ENCODE measurements at places on chromosomes 12 and 14. TPM values are rescaled to one million over a fixed set of nuclear protein-coding genes. Genes with fewer than 3 reads are reported as not detected.

- DNase-seq = no peak
Measured at GRCh38 chr12:13156277-13156676, 40.2 kb upstream of the EMP1 start.

GRCh38 chr12:19978193-19978592 lies 390.1 kb upstream of the PDE3A start:
- peak; percentile 88 for DNase-seq

- DNase-seq = peak; percentile 1
Measured at GRCh38 chr12:78645956-78646355, 218.6 kb upstream of the SYT1 start.

NKX2-1 gene
- not detected for total RNA-seq

GRCh38 chr14:55133416-55133815 lies 4.4 kb downstream of the LGALS3 start:
- DNase-seq = peak; percentile 66

GRCh38 chr14:63652406-63652805 lies 10.7 kb upstream of the WDR89 start:
- no peak for DNase-seq

RPGRIP1 gene
- total RNA-seq = not detected

SIX6 gene
- total RNA-seq = not detected

CACNA1C gene
- total RNA-seq = 3.6 TPM

DNA sequence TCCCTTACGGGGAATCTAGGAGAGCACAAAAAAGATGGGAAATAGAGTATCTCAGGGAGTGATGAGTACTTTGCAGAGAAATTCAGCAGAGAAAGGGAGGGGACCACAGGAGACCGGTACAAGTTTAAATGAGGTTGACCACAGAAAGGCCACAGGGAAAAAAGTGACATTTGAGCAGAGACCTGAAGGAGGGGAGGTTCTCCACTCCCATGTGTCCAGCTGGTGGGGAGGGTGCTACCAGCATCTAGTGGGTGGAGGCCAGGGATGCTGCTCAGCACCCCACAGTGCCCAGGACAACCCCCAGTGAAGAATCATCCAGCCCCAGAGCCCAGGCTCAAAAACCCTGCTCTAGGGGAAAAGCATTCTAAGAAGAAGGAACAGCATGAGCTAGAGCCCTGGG lies 34.6 kb downstream of the TESC start:
- no peak for DNase-seq

- peak; percentile 97 for DNase-seq
Measured at GRCh38 chr12:6092784-6093722, 31.4 kb downstream of the VWF start.

CFAP251 gene
- 1.1 TPM for total RNA-seq

PLEK2 gene
- total RNA-seq = not detected

DNA sequence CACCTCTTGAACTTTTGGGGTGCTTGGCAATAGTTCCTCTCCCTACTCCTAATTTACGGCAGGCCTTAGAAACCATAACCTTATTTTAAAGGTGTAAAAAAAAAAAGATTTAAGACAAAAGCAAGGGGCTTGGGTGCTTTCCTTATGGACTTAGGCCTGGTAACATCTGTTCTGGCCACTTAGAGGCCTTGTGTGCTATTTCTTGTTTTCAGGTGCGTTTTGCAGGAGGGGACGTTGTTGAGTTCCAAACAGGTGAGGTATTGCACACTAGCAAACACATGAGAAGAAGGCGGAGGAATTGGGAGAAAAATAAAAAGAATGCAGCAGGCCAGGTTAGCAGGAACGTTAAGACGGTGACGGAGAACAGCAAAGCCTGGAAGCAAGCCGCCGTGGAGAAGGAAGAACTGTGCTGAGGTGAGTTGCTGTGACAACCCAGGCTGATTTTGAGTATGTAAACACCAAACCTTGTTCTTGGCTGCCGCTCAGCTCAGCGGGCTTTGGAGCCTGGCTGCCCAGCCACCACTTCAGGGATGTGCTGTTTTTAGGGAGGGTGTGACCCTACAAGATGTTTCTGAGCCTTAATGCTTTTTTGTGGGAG lies 17.3 kb downstream of the EMG1 start:
- DNase-seq = no peak

DNA sequence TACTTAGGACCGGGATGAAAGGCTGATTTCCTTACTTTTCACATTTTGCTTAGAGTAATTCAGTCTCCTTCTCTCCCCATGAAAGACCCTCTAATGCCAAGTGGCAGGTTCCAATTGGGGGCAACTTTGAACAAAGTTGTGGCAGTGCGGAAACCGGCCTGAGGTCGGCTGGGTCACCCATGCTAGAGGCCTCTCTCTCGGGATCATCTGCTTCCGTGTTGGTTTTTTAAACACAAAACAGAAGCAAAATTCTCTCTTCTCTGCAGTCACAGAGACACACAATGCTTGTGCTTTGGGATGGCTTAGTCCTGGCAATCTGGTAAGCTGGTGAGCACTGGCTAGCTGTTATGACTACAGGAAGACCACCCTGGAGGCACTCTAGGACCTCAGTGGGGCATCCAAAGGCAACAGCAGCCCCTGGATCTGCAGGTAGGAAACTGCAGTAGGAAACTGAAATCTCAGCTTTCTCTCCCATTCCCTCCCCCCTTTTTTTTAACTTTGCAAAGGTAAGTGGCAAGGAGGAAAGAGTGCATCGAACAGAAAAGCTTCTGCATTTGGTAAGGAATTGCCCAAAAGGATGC lies 102.1 kb downstream of the BCL11B start:
- no peak for DNase-seq

DNA sequence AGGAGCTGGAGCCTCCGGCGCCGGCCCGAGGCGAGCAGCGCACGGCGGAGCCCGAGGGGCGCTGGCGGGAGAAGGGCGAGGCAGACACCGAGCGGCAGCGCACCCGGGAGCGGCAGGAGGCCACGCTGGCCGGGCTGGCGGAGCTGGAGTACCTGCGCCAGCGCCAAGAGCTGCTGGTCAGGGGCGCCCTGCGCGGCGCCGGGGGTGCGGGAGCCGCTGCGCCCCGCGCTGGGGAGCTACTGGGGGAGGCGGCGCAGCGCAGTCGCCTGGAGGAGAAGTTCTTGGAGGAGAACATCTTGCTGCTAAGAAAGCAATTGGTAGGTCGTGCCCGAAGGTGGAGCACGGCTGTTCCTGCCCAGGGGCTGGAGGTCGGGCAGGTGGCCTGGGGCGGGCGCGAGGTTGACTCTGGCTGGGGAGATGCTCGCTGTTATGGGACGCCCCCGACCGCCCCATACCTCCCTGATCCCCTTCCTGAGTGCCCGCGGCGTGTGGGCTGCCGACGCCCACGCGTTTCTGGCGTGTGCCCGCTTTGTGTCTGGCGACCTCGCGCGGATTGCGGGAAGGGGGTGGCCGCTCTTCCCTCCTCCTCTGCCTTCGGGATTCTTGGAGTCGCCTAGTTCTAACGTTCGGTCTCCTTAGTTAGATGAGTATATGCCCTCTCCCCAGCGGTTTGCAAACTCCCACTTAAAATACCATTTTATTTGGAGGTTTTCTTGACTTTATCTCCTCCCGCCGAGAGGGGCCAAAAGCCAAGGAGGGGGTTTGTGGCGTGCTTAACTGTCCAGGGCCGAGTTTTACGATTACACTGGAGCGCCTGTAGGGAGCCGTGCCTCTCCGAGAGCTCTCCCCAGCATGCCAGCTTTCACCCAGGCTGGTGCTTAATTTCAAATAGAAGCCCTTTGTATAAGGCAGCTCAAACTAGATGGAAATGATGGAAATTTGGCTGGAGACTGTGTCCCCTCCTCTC lies 752 bp downstream of the DACT1 start:
- peak; percentile 43 for DNase-seq

- peak; percentile 76 for DNase-seq
Measured at GRCh38 chr12:89731614-89732013, 23.0 kb upstream of the ATP2B1 start.

DNA sequence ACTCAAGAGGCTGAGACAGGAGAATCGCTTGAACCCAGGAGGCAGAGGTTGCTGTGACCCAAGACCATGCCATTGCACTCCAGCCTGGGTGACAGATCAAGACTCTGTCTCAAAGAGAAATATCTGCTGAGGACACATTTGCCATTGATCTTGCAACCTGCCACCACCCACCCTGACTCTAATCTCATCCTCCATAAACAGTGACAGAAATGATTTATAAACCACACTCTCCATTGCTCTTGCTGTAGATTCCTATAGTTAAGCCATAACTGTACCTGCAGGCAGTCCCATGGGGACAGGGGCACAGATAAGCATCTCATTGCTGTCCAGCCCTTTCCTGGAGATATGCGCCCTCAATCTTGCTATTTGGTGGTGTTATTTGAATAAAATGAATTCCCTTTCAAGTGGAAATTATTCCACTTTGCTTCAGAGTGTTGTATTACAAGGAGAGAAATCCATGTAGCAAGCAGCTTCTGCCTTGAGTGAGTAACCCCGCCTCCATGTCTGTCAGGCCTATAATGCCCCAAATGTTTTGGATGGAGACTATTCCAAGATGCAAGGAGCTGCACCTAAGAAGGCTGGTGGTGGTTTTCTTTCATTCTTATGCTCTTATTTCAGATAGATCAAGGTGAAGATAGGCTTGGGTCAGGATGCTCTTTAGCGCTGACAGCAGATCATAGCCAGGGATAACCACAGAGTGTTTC lies 3.0 kb upstream of the ZDHHC22 start:
- DNase-seq = no peak

- DNase-seq = no peak
Measured at GRCh38 chr14:94317259-94317658, 5.9 kb downstream of the SERPINA6 start.

DNA sequence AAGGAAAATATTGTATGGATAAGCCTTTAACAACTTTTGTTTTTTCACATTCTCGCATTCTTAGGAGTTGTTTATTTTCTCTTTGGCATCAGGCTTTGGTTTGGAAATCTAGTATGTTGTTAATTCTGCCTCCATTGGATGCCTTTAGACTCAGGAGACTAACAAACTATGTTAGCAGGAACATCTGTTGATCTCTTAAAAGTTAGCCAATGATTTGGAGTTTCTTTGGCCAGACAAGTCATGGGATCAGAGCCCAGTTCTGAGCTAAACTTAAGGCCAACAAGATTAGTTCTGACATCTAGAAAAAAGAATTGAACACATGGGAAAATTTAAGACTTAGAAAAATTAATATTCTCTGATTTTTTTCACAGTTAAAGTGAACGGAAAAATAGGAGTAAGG lies 35.3 kb upstream of the STRAP start:
- DNase-seq = no peak

- peak; percentile 50 for DNase-seq
Measured at GRCh38 chr12:47155457-47156166, 75.9 kb upstream of the AMIGO2 start.

GRCh38 chr14:40232302-40232701 lies 800.1 kb upstream of the FBXO33 start:
- DNase-seq = no peak

DNA sequence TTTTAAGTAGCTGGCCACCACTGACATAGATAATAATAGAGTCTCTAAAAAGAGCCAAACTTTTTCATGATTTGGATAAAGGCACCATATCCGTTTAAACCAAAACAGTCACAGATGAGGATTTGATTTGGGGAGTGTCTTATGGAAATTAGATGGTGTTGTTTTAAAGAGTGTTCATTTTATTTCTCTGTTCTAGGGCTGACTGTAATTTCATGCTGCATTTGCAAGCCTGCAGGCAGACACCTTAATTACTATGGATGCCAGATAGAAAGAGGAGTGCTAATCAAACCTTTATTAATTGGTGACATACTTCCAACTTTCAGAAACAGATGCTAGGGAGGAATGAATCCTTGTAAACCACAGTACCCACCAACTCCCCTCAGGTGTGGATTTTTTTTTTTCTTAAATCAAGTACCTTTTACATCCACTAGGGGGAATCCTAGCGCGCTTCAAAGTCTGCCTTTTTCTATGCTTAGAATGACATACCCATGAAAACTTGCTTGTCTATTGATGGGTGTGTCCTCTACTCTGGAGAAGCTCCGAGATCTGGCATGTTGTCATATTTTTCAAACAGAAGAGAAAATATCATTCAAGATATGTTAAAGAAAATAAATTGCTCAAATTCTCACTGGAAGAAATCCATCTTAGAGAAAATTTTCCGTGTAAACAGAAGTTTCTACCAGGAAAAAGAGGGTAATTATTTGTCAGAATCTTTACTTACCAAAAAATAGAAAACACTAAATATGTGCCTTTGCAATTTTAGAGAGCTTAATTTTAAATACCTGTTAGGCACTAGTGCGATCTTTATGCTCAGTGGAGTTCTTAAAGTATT lies 14.2 kb upstream of the PLXNC1 start:
- peak; percentile 45 for DNase-seq

GRCh38 chr12:76701690-76702089 lies 62.2 kb upstream of the ZDHHC17 start:
- no peak for DNase-seq

EFS gene
- 0.12 TPM for total RNA-seq

DNA sequence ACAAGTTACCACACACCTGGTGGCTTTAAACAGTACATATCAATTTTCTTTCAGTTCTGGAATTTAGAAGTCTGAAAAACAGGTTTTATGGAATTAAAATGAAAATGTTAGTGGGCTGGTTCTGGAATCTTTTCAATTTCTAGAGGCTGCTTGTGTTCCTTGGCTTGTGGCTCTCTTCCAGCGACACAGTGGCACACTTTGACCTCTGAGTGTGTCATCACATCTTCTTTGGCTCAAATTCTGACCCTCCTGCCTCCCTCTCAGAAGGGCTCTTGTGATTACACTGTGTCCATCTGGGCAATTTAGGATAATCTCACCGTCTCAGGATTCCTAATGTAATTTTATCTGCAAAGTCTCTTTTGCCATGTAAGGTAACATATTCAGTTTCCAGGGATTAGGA lies 170.0 kb downstream of the PLCZ1 start:
- DNase-seq = no peak

SLC25A47 gene
- total RNA-seq = not detected

DNA sequence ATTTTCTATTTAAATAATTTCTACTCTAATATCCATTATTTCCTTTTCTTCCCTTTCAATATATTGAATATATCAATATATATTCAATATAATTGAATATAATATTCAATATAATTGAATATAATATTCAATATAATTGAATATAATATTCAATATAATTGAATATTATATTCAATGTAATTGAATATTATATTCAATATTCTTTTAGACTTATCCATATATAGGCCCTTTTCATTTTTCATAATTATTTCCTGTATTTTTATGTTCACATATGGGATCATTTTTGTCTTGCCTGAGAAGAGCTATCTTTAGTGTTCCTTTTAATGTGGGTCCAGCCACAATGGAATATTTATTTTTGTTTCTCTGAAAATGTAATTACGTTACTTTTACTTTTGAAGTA lies 88.9 kb upstream of the ESRRB start:
- DNase-seq = no peak

DNA sequence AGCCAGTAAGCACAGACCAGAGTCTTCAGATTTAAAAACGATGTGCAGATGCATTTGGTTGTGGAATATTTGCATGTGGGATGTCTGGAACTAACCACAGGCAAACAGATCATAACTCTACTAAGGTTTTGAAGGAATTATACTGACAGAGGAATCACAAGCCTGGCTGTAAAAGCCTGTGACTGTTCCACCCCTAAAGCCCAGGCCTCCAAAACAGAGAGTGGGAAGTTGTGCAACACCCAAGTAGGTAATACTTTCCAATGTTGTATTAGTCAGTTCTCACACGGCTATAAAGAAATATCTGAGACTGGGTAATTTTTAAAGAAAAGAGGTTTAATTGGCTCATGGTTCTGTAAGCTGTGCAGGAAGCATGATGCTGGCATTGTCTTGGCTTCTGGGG lies 68.1 kb upstream of the DCD start:
- DNase-seq = no peak

PCNX1 gene
- 20.7 TPM for total RNA-seq

GZMH gene
- total RNA-seq = not detected

Data from M059J (cell line).